ENCODE measurements at places on chromosomes 3 and 15.

GRCh38 chr3:42118762-42119361 lies 27.7 kb downstream of the TRAK1 start:
- no peak for DNase-seq

- no peak for DNase-seq
Measured at GRCh38 chr3:169505577-169506230, 157.8 kb downstream of the MECOM start.

- no peak for DNase-seq
Measured at GRCh38 chr15:77021803-77022381, 27.0 kb downstream of the PSTPIP1 start.

DNA sequence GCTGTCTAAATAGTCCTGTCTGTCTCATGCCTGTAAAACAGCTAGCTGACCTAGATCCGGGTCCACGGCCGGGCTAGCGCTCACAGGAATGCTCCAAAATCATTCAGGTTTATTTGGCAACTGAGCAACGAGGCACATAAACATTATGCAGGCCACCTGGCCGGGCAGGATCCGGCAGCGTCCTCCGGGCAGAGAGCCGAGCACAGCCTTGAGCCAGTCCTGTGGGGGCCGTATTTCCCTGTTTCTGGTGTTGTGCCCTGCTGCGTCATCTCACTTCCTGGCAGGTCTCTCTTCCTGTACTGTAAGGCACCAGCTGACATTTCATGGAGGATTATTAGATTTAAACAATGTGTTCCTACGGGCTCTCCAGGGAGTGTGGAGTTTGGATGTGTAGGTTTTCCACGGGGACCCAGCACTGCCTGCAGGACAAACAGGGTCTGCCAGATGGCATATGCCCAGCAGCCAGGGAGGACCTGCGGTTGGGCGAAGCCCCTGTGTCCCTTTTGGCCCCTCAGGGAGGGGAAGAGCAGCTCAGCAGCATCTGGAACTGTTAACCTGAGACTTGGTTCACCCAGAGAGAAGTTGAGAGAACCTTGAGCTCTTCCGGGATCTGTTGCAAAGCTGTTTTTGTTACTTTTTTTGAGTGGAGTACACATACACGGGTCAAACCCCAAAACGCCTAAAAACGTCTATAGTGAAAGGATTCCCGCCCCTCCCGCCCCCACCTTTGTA lies 16.6 kb upstream of the LRRK1 start:
- no peak for DNase-seq

DNA sequence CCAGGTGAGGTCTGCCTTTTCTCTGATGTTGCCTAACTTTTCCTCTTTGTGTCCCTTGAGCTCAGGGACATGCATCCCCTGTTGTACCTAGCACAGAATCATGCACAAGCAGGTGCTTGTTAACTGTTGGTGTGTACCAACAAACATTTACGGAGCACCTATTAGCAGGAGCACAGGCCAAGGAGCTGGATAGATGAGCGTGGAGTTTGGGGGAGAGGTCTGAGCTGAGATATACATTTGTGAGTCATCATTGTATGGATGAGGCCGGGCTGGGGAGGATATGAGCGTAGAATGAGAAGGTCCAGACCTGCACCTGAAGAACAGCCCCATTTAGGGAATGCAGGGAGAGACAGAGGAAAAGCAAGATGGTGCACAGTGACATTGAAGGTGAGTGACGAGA lies 53.4 kb downstream of the SMAD3 start:
- DNase-seq: no peak

- DNase-seq: peak; percentile 28
Measured at GRCh38 chr15:90062023-90062442, 40.2 kb downstream of the IDH2 start.

DNA sequence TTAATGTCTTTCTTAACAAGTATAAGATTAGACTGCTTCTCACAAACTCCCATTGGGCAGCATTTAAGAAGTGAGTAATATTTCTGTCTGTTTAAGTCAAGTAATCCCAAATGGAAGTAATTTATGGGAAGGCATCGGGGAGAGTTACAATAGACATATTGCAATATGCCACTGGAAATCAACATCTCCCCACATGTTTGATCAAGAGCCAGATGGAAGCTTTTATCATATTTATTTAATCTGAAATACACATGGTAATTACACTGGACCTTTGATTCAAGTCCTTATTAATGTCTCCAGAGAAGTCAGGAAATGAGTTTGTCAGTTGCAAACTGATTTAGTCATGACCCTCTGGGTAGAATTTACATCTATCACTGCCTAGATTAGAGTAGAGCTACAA lies 943.8 kb downstream of the VGLL3 start:
- DNase-seq: no peak

- no peak for DNase-seq
Measured at GRCh38 chr15:96296264-96296663, 34.2 kb upstream of the NR2F2 start.

DNA sequence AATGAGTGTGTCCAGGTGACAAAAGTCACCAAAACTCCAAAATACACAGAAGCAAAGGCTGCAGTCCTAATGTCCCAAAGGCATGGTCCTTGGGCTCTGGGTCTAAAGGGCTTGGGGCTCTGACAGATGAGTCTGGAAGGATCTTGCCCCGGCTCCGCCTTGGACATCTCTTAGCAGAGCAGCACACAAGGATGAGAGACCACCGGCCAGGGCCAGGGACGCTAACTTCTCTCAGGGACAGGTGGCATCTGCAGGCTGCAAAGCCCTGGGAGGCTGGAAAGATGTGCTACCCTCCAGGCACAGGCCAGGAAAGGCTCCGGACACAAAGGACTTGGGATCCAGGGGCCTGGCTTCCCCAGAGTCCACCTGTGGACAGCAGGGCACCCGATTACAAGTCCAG lies 14.1 kb upstream of the SHISA5 start:
- DNase-seq: no peak

DNA sequence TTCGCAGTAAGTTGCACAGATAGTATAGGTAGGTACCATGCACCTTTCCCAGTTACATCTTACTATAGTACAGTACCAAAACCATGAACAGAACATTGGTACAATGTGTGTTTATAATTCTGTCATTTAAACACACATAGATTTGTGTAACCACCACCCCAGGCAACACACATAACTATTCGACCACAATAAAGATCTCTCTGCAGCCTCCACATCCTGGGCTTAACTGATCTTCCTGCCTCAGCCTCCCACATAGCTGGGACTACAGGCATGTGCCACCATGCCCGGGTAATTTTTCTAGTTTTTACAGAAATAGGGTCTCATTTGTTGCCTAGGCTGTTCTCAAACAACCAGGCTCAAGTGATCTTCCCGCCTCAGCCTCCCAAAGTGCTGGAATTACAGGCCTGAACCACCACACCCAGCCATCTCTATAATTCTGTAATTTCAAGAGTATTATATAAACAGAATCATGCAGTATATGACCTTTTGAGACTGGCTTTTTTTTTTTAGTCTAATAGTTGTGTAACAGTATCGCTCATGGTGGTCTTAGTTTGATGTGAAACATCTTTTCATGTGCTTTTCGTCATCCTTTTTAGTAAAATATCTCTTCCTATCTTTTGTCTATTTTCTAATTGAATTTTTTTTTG lies 13.3 kb upstream of the TMF1 start:
- DNase-seq: no peak

DNA sequence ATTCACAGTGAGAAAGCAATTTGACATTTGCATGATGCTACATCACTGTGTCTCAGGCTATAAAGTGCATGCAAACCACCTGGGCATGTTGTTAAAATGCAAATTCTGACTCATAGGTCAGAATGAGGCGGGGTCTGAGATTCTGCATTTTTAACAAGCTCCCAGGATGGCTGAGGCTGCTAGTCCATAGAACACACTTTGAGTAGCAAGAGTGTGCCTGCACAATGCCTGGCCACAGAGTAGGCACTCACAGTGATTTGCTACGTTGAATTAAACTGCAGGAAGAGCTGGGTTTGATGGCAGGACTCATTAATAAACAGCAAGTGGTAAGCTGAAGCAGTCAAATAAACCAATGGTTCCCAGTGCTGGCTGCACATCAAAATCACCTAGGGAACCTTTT lies 48.1 kb downstream of the NTRK3 start:
- DNase-seq: no peak

All from NCI-H2107 (cell line).